Activated CD4-positive, alpha-beta T cell treated with anti-CD3 and anti-CD28 coated beads, Interleukin-2, Interleukin-6, amounts not matched to agents 100 ng/mL and 50 ng/mL, durations not matched to agents 16 hours and 8 hours (primary cell): ENCODE measurements at places on chromosomes 1 and 21.

- no peak for DNase-seq
These were observed 94.6 kb downstream of the FGGY start for GRCh38 chr1:59391212-59392179.

DNA sequence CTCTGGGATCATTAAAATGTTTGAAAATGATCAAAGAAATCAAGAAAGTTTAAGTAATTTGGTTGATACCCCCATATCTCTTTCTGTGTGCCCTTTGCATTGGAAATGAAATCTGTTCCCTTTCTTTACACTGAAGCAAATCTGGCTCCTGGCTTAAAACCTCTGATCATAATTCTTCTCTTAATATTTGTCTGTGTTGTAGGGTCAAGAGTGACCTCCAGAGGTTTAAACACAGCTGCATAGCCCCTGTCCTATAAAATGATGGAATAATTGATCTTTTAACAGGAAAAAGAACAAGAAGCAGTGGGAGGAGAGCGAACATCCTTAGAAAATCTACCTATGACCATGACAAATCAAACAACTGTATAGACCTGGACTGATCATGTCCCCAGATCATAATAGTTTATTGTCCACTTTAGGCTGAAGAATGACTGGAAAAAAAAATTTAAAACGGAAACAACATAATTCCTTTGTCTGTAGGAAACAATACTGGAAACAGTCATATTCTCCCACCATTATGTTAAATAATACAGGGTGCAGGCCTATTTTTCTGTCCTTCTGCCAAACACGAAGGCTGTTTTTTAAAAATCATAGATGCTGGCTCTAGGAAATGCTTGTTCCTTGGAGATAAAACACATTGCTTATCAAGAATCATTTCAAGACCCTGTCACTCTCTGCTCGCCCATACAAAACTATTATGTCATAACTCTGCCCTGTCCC lies 184.3 kb downstream of the NEGR1 start:
- no peak for DNase-seq

GRCh38 chr1:66384258-66384921 lies 149.6 kb upstream of the SGIP1 start:
- DNase-seq = no peak

DNA sequence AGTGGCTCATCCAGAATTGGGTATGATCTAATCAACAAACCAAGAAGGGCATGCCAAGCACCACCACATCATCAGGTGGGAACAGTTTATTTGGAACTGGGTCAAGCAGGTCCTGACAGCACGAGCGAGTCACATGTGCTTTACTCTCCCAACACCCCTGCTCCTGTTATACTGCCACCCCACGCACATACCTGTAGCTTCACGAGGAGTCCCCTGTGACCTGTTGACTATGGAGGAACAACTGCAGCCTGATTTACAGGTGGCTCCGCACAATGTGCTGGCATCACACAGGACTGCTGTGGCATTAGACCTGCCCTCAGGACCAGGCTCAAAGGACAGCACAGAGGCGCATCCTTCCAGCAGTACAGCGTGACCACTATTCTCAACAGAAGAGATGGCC lies 70.8 kb upstream of the LRRN2 start:
- DNase-seq = no peak

DNA sequence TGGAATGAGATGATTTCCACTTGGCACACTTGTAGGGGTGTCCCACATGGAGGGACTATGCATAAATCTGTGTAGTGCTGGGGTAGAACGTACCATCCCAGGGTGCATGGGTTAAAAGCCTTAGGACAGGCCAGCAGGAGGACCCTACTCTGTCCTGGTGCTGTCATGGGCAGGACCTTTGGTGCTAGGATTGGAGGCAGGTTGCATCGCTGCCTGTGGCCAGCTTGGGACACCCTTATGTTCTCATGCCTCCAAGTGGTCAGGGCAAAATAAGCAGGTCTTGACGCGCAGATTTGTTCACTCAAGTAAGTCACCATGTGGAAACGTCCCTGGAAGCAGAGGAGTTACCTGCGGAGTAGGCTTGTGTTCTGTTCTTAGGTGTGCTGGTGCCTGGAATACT lies 49.5 kb upstream of the RAB3GAP2 start:
- no peak for DNase-seq
